Central memory CD4-positive, alpha-beta T cell (primary cell): ENCODE measurements at places on chromosomes 11 and 22.

DNA sequence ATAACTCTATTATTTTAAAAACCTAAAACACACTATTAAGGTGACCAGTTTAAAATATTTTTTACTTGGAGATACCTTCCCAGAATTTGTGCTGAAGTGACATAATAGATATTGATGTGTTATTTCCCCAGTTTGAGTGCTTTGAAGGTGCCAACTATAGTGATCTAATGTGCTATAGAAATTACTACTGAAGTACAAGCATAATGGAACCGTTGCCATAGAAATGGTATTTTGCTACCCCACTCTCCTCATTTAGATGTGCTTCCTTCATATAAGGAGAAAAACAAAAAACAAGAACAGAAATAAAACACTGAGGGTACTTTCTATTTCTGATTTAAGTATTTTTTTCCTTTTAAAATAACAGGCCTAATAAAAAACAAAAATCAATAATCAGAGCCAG is 19.2 kb downstream of the DDI1 start:
- DNase-seq = no peak

GRCh38 chr11:61023086-61023965 is 51.8 kb downstream of the CD6 start:
- peak; percentile 68 for DNase-seq

- DNase-seq = no peak
These were observed 20.2 kb downstream of the BLID start for GRCh38 chr11:122095681-122096262.

- DNase-seq = no peak
These were observed 37.8 kb downstream of the PAMR1 start for GRCh38 chr11:35487532-35488078.

DNA sequence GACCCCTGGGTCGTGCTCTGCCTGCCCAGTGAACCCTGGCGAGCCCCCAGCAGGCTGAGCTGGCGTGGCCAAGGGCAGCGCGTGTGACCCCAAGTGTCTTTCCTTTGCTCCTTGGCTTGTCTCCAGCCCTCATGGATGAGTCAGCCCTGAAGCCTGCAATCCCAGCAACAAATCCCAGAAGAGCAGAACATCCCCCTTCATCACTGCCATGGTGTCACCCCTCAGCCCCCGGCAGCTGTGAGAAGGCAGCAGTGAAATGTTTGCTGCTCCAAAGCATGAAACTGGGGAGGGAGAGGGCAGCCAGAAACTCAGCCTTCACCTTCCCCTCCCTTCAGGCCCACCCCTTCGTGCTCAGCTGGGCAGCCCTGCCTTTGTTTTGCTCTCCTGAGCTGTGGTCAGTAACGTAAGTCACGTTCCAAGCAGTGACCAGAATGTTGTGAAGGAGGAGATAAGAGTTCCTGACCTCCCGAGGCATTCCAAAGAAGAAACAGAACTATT is 29.8 kb downstream of the ADAMTS15 start:
- no peak for DNase-seq

DNA sequence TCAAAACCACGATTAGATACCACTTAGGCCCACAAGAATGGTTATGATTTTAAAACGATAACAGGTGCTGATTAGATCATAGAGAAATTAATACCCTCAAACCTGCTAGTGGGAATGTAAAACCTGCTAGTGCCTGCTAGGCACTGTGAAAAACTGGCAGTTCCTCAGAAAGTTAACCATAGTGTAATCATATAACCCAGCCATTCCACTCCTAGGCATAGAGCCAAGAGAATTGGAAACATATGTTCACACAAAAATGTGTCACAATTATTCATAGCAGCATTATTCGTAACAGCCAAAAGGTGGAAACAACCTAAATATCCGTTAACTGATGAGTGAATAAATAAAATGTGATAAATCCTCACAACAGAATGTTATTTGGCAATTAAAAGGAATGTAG is 122.2 kb upstream of the SYN3 start:
- DNase-seq = no peak

- DNase-seq = no peak
These were observed 399.5 kb downstream of the BUD13 start for GRCh38 chr11:116373104-116373944.

GRCh38 chr11:61695917-61696316 is 15.7 kb downstream of the DAGLA start:
- DNase-seq = peak; percentile 92

DNA sequence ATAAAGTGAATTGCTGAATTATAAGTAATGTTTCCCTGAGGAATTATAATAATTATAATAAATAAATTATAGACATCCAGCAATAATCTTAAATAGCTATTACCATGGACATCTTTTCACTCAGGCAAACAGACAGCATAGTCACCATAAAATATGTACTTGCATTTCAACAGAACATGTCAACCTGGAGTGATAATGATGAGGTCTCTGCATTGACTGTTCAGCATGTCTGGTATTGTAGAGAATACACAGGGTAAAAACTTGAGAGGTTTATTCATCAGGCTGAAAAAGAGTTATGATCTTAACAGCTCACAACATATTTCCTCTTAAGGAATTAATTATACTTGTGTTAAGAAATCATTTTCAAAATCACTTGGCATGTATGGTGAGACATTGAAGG is 41.1 kb upstream of the TYR start:
- DNase-seq = no peak
